ENCODE measurements at places on chromosomes 2 and 18.

DNA sequence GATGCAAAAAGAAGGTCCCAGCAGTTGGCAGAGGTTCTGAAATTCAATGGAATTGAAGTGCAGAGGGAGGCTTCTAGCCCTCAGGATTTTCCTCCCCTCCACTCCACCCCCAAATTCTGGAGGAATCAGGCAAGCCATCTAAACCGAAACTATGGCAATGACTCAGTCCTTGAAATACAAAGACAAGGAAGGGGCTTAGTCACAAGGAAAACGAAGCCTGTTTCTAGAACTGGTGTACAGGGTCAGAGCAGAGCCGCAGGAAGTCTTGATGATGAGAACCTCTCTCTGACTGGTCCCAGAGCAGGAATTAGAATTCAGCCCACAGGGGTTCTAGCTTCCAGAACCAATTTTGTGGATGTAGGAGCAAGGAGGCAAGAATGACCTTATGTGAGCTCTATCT is 111.7 kb upstream of the SCN1A start:
- DNase-seq: no peak

DNA sequence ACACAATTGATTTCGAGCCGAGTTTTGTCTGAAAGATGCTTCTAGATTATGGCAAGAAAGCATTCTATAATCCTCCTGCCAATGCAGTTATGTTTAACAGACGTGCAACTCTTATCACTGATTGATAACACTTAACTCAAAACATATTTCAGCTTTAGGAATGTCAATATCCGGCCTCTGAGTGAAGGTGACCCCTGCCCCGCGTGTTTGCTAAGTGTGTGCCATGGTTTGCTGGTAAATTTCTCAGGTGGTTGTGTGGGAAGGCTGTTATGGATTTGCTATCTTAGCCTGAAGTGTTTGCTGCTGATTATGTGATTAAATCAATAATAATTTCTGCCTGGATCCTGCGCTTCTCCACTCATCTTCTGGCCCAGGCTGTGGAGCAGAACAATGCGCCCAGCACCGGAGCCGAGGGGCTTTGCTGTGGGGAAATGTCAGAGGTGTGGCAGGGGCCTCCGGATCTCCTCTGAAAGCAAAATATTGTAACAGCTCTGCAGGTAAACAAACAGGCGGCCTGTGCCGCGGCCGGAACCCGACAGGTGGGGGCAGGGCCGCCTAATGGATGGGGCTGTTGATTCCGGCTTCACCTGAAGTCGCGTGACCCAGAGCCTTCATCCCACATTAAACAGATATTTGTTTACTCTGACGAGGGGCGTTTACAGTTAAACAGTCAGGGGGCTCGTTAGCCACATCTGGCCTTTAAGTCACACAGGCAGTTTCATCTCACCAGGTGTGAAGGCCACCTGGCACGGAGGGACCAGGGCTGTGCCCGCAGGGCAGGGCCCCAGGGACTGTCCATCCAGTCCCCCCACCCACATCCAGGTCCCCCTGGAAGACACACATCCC is 210.7 kb upstream of the SALL3 start:
- DNase-seq: no peak

GRCh38 chr2:54672590-54673456 is 50.6 kb upstream of the EML6 start:
- no peak for DNase-seq

DNA sequence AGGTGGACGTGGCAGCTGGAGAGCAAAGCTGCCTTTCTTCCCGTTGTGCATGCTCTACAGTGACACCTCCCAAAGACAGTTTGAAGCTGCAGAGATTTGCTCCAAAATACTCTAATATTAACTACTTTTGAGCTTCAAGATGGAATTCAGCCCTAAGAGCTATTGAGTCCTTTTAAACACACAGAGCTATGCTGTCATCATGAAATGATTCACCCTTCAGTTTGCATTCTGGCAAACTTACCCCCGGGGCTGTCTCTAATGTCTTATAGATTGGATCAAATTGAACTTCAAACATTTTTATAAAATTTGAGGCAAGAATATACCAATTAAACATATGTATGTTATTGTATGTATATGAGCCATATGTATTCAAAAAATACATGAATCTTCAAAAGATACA is 110.7 kb upstream of the EFEMP1 start:
- no peak for DNase-seq

- DNase-seq: no peak
Measured at GRCh38 chr2:567865-568638, 109.2 kb downstream of the TMEM18 start.

DNA sequence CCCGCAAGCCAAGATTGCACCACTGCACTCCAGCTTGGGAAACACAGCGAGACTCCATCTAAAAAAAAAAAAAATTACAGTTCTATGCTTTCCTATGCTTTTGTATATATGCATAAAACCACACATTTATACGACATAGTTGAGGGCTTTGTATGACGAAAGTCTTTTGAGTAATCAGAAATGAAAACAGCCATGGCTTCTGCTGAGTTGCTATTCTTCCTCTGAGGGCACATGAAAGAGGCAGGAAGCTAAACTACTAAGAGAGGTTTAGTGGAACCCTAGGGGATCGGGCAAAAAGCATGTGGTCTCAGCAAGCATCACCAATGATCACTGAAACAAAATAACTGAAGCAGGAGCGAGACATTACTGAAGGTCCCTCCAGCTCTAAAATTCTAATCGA is 99.6 kb downstream of the ZAP70 start:
- no peak for DNase-seq

DNA sequence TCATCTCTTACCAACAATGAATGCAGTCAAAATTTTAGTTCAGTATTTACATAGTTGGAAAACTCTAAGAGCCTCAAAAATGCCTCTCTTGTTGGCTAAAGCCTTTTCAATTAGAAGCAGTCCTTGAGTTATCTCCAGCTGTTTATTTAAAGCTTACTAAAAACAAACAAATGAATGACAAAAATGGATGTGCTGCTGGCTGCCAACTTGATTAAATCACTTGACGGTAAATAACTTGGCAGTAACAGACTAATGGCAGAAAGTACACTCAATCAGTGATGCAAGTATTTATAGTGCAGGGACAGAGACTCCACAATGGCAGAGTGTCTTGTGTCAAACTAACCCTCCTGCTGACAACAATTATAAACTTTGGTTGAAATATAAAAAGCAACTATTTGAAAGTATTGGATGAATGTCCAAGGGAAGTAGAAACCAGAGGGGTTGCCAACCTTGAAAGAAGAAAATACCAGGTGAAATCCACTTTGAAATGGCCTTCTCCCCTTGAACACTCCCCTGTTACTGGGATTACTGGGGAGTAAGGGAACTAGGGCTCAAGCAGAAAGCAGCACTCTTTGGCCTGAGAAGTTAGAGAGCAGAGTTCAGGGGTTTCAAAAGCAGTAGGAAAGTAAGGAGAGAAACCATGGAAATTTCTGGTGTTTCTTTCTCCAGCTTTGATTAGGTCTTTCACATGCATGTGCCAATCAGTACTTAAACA is 245.2 kb upstream of the SPHKAP start:
- DNase-seq: no peak

GRCh38 chr18:43650426-43650825 is 373.1 kb upstream of the SYT4 start:
- DNase-seq: no peak

DNA sequence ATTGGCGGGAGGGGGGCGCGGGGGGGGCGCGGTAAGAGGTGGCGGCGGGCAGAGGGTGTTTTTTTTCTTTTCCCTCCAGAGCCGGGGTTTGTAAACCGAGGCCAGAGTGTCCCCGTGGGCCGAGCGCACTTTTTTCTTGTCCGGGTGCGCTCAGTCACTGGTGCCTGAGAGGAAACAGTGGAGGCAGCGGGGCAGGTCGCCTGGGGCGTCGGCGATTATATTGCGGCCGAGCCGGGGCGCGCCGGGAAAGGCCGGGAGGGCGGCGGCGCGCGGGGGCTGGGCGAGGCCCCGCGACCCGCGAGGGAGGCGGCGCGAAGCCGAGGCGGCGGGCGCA is 275 bp downstream of the HOXD8 start:
- no peak for DNase-seq

- DNase-seq: no peak
Measured at GRCh38 chr2:219737270-219737691, 109.9 kb downstream of the SLC4A3 start.

DNA sequence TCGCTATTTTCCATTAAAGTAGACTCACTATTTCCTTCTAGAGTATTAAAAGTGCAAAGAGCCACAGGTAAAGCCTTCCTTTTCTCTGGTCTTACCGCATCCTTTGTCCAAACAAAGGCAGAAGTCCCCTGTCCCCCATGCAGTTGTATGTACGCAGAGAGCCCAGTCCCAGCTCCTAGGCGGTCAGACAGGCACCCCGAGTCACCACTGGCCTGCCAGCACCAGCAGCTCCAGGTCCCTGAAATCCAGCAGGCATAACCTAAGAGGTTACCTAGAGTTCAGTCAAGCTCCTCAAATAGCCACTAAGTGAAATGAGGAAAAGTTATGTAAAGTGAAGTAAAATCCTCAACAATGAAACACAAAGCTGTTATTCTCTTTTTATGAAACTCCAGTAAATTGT is 60.4 kb upstream of the TWIST2 start:
- DNase-seq: no peak

- no peak for DNase-seq
Measured at GRCh38 chr2:30792521-30792920, 14.7 kb downstream of the CAPN13 start.

- DNase-seq: no peak
Measured at GRCh38 chr2:8224347-8225190, 457.3 kb upstream of the ID2 start.

GRCh38 chr2:56132138-56132537 is 51.7 kb upstream of the CCDC85A start:
- DNase-seq: no peak

DNA sequence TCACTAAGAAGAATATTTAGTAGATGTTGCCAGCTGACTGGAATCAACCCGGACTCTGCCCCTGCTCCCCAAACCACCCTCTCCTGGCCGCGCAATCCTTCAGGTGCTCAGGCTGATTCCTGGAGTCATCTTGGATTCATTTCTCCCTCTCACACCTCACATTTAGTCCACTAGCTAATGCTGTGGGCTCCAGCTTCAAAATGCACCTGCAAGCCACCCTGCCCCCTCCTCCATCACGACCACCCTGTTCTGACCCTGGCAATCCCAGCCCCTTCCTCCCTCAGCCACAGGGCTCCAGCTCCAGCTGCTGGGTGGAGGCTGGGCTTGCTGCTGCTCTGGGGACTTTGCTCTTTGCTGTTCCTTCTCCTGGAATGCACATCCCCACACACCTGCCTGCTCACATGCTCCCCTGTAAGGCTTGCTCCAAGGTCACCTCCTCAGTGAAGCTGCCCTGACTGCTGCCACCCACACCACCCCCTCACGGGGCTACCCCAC is 61.3 kb upstream of the SH3RF3 start:
- no peak for DNase-seq

GRCh38 chr2:28068088-28068487 is 177.6 kb downstream of the BABAM2 start:
- no peak for DNase-seq

- no peak for DNase-seq
Measured at GRCh38 chr2:100840519-100840918, 20.6 kb downstream of the NPAS2 start.

DNA sequence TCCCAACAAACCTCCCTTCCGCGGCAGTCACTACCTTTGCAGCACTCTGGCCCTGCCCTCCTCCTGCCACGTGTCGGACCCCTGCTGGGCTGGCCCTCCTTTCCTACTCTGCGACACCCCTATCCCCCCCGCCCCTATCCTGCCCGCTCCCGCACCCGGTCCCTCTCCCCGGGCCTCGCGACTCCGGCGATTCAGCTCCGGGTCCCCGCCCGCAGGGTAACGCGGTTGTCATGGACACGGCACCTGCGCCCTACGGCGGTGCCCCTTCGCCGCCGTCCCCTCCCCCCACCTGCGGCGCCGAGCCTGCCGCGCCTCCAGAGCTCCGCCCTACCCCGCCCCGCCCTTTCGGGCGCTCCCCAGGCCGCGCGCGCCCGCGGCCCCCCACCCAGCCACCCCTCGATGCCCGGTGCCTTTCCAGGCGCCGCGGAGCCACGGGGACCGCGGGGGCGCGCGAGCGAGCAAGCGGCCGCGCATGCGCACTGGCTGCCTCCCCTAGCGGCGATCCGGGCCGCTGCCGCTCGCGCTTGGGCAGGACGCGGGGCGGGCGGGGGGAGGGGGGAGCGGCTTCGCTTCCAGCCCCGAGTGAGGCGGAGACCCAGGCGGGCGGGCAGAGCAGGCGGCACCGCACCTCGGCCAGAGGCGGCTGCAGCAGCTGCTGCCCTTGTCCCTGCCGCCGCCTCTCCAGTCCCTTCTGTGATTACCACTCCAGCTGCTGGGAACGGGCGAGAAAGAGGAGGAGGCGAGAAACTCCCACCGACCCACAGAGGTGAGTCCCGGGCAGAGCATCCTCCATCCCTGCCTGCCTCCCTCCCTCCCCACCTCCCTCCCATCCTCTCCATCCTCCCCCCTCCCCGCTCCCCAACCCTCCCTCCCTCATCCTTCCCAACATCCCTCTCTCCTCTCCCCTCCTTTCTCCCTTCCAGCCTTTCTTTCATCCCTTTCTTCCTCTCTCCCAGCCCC is at the start of gene CTNNA2:
TSS of gene CTNNA2 (plus strand) at position 610 of the 960 bp plus-strand sequence.
- no peak for DNase-seq

DNA sequence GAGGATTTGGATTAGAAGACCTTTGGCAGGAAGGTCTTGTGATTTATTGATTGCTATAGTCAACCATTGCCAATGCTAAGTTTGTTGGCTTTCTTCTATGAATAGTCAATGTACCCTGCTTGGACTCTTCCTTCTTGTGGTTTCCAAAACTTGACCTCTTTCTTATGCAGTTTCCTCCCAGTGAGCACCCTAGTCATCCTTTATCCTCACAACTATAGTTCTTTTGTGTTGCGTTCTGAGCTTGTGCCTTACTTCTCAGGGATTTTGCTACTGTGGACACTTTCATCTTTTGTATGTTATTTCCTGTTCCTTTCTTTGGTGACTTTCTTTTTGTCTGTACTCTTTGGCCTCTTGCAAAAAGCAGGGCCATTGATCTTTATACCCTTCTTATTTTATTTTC is 168.2 kb downstream of the LRRTM1 start:
- DNase-seq: no peak

DNA sequence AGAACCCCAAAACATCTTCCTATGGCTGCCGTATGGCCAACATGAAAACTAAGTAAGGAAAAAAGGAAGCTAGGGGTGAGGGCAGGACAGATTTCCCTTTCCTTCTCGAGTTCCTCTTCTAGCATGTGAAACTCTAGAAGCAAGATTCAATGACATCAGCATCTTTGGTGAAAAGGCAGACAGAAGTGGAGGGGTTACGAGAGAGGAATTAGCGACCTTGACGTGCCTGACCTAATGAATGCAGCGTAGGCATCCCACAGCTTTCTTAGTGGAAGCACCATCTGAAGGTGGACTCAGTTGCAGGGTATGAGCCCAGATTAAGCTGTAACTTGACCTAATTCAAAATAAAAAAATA is 47.9 kb upstream of the PELI1 start:
- no peak for DNase-seq

Data from activated CD4-positive, alpha-beta T cell treated with anti-CD3 and anti-CD28 coated beads, Interleukin-2, amount 50 U/mL, for 1 hour (primary cell).